ENCODE measurements at places on chromosomes 5 and 9.

DNA sequence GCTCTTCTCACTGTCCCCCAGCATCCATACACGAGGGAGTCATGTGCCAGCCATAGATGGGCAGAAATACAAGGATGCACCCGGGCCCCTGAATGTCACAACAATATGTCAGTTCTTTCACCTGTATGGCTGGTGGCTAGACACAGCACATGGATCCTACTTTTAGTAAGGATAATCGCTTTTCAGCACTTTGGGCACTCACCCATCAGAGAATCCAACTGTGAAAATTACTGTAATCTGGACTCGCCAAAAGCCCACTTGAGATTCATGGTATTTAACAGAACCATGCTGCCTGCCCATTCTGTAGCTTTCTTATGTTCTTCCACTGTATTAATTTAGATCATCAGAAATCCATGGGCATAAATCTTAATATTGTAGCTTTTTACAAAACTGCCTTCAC is 124.8 kb downstream of the FRMD3 start:
- no peak for DNase-seq

DNA sequence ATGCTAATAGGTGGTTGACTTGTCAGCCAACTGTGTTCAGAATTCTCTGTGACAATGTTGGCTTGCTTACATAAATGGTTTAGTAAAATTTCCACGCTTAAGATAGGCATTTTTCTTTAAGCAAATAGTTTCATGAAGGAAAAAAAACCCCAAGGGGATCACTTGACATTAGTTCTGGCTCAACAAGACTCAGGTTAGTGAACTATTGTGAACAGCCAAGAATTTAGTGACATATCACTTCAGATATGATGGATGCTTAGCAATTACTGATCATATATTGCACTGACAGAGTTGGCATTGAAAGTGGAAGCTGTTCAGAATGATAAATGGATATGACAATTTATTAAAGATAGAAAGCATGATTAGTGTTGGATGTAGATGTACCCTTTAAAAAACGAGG is 218.5 kb downstream of the TMEM232 start:
- DNase-seq = no peak

DNA sequence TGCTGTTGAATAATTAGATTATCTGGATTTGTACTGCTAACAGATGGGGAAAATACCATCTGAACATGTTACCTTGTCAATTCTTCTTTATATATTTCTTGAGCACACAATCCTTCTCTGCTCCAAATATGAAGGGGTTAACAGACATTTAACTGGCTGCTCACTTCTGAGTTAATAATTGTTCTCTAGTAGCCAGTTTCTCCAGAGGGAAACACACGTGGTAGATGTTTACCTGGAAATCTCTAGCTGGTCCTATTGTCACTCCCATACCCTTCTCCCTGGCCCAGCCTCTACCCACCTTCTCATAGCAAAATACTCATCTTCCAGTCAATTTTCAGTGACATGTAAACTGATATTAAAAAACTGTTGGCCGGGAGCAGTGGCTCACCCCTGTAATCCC is 101.5 kb upstream of the ZNF462 start:
- DNase-seq = no peak

DNA sequence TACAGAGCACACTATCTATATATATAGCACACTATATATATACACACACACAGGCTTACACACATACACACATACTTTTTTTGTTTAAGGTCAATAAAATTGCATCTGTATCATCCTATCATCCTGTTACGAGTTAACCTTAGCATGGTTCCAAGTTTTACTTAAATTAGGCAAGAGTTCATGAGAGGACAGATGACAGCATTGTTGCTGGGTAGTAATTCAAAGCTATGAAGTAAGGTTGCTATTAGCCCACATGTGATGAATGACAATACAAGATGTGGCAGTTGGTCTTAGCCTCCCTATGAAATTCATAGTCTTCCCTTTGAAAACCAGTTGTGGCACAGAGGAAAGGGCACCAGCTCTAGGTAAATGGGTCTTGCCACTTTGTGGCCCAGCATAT is 438.1 kb downstream of the ACTL7B start:
- DNase-seq = no peak

DNA sequence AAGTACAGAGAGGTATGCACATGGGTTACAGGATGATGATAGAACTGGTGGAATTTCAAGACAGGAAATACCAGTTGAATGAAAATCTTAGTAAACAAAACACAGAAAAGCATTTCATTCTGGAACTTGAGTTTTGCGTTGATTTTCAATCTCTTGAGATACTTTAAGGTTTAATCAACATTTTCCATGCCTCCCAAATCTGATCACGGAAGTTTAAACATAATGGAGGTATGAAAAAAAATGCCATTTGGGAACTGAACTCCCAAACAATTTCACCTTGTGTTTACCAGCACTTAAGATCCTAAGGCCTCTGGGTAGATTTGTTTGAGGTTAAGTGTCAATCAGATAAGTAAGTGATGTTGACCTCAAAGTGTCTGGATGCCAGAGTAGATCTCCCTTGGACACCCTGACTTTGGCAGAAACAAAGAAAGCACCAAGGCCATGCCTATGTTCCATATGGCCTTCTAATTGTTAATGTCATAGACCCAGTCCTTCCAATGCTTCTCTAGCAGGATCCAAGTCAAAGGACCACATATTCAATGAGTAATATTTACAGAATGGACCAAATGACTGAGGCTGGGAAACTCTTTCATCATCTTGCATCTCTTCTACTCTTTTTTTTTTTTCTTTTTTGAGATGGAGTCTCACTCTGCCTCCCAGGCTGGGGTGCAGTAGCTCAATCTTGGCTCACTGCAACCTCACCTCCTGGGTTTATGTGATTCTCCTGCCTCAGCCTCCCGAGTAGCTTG is 216.9 kb downstream of the ARRDC3 start:
- DNase-seq = no peak
